ENCODE measurements at places on chromosomes 1 and 21. TPM values are rescaled to one million over a fixed set of nuclear protein-coding genes. Genes with fewer than 3 reads are reported as not detected.

Gene NBPF6
- total RNA-seq, result 0.94 TPM

- DNase-seq, result peak; percentile 22
Measured at GRCh38 chr1:151841141-151841540, 1.5 kb upstream of the C2CD4D start.

DNA sequence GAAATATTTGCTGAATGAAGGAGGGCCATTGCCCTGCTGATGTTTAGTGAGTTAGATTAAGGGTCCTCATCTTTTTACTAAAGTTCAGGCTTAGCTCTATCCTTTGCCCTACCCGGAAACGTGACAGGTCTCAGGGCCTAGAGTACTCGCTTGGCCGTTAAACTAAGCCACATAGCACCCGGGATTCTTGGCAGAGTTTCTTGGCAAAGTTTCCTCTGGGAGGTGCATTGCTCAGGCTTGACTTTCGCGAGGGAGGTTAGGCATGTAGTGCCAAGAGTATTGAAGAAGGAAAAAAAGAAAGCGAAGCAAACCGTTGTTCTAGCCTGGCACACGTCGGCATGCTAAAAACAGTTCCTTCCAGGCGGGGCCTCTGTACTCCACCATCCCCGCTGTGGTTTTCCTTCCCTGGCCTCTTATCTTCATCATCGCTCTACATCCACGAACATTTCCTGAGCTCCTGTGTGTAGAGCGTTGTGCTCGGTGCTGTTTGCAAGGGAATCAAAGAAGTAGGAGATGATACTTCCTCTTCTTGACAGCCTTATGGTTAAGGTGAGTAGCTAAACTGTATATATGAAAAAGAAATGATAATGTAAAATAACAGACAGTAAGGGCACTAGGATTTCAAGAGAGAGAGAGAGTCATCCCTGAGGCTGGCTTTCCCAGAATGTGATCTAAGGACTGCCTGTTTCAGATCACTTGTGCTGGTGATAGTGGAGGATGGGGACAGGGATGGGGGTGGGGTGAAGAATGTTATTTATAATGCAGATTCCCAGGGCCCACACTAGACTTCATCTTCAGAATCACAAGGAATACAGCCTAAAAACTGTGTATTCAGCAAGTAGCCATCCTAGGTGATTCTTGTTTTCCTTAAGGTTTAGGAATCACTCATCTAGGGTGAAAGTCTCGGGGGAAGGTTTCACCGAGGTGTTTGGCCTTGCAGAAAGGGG, 18.8 kb downstream of the RNF220 start:
- DNase-seq, result peak; percentile 64

DNA sequence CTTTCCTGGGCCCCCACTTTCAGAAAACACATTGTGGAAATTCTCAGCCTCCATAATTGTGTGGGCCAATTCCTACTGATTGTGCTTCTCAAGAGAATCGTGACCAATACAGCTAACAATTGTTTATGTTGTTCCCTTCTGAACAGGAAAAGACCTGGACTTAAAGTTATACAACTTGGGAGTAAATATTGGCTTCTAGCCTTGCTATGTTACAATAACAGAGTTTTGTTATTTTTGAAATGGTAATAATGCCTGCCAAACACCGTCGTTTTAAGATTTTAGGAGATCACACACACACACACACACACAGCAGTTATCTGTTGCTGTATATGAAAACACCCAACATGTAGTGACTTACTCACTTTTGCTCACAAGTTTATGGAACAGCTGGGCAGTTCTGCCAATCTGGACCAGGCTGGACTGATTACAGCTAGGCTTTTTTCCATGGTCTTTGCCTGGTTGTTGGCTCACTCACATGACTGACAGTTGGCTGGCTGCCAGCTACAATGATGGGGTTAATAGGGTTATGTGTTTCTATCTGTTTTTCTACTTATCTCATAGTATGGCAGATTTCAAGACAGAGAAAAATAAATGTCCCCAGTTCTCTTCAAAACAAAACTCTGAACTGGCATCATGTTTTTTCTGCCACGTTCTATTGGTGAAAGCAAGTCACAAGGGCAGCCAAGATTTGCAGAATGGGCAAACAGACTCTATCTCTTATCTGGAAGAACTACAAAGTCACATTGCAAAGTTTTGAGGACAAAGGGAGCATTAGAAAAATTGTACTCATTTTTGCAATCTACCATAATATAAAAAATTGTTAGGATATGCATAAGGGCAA, 447.5 kb downstream of the NEGR1 start:
- DNase-seq, result no peak

- no peak for DNase-seq
Measured at GRCh38 chr21:34639250-34639649, 24.3 kb upstream of the RCAN1 start.

DNA sequence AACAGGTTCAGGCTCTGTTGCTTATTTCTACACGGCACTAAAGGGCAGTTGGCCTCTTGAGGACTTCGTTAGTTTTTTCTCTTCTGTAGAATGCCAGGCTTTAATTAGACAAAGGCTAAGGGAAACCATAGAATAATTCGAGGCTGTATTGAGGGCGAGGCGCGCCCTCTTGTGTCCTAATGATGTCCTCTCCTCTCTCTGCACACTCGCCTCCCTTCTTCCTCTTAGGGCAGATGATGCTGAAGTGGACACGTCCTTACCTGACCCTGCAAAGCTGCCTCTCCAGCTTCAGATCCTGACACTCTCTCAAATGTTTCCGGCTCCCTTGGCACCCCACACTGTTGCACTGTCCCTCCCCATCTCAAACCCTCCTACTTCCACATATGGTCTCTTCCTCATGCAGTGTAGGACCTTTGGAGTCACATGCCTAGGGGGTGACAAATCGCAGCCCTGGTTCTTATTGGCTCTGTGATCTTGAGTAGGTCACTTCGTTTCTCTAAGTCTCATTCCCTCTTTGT, 1.9 kb upstream of the ZSCAN20 start:
- DNase-seq, result peak; percentile 72

DNA sequence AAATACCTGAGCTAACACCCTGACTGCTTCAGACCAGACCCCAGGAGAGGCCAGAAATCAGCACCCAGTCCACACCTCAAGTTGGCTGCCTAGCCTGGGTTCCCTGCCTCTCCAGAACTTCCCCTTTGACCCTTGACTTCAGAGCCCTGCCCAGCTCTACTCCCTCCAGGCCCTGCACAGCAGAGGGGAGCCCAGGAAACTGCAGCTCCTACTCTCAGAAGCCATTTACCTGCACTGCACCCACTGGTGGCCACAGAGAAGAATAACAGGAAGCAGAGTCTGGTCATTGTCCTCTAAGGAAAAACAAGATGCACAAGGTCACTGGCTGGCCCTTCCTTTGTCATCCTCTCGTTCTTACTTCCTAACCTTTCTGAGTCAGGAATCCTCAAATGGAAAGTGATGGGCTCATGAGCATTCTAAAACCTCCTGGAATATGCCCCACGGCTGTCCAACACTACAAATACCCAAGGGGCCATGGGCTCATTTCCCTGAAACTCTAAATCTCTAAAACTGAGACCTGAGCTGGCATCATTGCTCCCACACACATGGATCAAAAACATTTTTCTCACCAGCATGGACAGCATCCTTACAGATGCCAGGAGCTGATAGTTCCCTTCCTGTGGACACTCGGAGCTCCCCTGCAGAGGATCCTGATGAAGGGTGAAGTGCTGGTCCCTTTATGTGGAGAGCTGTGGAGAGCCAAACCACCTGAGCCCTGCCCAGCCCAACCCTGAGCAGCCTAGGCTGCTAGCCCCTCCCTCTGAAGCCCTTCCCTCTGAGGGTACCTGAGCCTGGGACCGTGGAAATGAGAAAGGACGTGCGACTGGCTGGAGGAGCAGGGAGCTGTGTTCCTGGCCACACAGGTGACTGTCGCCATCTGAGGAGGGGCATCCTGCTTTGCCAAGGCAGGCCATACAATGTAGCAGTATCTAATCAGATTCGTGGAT, at the start of gene ITLN2:
Gene ITLN2, minus strand, starts transcription at position 652 of the 947 bp plus-strand sequence. Its CDS starts 68 bp downstream, at position 584.
- peak; percentile 43 for DNase-seq

DNA sequence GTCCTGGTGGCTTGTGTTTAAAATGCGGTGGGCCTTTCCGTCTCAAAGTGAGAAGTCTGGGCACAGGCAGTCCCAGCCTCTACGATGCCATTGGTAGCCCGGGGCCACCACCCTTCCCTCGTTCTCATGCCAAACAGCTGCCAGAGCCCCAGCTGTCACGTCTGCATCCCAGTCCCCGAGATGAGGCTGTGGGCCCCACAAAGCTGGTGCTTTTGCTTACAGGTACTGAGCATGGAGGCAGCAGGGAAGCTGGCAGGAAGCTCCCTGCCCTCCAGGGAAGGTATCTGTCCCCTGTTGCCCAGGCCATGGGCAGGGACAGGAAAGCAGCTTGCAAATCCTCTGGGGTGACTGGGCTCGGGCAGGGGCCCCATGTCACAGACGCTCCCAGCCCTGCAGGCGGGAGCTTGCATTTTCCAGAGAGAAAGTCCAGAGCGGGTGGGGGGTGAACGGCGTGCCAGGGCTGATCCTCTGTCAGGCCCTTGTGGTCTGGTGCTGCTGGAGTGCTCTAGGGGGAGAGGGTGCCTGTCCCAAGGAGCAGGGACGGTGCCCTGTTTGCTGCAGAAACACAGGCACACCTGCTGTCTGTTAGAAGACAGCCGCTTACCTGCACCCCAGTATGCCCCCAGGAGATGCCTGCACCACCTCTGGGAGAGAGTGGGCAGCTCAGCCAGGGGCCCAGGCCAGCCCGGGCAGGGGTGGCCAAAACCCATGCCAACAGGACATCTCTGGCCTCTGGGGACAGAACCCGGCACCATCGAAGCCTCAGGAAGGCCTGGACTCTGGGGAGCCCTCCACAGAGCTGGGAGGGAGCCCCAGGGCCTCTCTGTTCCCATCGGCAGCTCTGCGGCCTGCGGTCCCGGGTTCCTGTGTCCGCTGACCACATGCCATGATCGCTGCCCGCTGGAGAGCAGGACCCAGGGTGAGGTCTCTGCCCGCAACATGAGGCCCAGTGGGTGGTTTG, 45.9 kb downstream of the SLX9 start:
- DNase-seq, result no peak

GRCh38 chr1:212257157-212257556, 28.1 kb upstream of the PPP2R5A start:
- DNase-seq, result no peak

Gene HES2
- total RNA-seq, result 2.1 TPM

Gene MYCL
- total RNA-seq, result 6.2 TPM

DNA sequence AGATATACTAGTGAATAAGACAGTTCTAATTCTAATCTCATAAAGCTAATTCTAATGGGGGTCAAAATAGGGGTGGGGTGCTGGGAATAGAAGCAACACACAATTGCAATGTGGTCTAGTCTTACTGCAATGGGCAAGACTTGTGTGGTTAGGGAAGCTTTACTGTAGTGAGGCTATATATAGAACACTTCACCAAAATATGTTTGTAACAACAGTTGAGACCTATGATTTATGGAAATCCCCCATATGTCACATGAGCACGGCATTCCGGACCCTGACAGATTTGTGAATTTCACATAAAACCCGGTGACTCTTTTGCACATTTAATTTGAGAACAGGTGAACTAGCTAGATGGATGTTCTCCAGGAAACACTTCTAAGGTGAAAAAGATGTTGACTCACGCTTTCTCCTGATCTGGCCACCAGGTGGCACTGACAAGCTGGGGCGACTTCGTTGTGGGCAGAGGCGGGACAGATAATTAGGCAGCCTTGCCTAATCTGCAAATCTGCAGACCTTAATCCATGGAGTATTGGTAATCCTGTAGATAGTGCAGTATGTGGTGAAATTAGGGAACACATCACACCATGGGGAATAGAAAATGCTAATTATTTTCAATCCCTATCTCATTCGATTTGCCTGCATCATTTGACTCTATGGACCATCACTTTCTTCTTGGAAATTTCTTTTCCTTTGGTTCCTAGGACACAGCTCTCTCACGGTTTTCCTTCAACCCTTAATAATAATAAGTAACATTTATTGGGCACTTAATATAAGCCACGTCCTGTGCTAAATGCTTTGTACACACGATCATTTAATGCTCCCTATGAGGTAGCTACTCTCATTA, 37.7 kb downstream of the KIAA0040 start:
- DNase-seq, result peak; percentile 48

DNA sequence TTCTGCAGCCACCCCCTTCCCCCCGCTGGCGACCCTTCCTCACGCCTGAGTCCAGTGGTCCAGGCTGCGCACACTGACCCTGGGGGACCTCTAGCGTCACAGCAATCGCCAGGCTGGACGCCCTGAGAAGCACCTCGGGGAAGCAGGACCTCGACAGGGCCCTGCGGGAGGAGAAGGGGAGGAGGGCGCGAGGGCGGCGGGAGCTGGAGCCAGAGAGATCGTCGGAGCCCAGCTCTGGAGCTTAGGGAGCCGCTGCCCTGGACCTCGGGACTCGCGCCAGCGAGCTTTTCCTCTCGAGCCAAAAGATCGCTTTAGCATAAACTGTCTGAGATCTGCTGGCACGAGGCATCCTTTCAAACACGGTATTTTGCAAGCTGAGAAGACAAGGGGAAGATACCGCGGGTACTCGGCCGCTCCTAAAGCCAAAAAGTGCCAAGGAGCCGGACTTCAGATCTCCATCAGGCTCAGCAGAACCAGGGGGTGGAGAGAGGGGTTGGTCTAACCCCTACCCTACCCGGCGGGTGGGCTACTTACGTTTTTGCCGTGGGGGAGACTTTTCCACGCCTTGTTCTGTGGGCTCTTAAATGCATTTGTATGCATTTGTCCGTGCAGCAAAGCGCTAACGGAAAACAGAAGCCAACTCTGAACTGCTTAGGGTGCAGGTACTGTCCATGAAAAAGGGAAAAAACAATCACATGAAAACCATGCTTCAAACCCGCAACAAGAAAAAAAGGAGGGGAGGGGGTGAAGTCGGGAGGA, 586 bp downstream of the COL24A1 start:
- DNase-seq, result peak; percentile 10

Gene CFHR3
- total RNA-seq, result 0.28 TPM

DNA sequence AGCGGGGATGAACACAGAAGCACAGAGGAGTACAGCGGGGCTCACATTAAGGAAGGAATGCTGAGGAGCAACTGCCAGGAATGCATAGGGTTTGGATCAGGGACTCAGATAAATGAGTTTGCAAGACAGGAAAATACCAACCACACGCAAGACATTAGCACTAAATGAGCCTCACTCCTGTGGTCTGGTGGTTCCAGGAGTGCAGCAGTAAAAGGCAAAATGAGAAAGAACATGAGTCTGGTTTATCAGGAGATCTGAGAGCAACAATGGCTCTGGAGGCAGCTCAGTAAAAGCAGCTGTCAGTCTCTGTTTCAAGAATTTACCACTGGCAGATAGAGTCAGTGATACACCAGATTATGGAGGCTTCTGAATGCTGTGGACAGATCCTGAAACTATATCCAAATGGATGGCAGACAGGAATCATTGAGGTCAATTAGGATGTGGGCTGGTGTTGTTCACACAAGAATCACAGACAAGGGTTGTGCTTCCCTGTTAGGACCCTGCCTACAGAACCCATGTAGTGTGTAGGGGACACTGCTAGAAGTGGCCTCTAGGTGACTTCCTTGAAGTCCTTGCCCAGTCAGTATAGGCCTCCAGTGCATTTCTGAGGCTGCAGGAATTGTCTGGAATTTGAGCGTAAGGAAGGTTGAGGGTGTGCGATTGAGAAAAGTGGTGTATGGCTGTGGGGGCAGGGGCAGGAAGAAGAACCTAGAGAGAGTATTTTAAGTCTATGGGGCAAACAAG, 50.3 kb downstream of the CASQ2 start:
- no peak for DNase-seq

GRCh38 chr1:3955196-3955772, 55.2 kb upstream of the C1orf174 start:
- no peak for DNase-seq

- no peak for DNase-seq
Measured at GRCh38 chr1:230812568-230812967, 55.8 kb downstream of the C1orf198 start.
